ENCODE measurements at places on chromosomes 3 and 15. TPM values are rescaled to one million over a fixed set of nuclear protein-coding genes. Genes with fewer than 3 reads are reported as not detected.
A peak's percentile ranks its signal among the peaks of the same experiment; 100 is the strongest.

The CSPG4 gene
- 15.0 TPM for total RNA-seq

The AGTR1 gene
- total RNA-seq, result 10.8 TPM

The NAALADL2 gene
- total RNA-seq, result 9.8 TPM

The SLC22A14 gene
- not detected for total RNA-seq

The DPPA2 gene
- total RNA-seq, result not detected

The CPNE4 gene
- total RNA-seq, result 0.83 TPM

The SH3GL3 gene
- 2.6 TPM for total RNA-seq

The CLDN11 gene
- total RNA-seq, result 22.4 TPM

The SYNPR gene
- not detected for total RNA-seq

The SLC6A11 gene
- not detected for total RNA-seq

The CCDC39 gene
- 2.2 TPM for total RNA-seq

DNA sequence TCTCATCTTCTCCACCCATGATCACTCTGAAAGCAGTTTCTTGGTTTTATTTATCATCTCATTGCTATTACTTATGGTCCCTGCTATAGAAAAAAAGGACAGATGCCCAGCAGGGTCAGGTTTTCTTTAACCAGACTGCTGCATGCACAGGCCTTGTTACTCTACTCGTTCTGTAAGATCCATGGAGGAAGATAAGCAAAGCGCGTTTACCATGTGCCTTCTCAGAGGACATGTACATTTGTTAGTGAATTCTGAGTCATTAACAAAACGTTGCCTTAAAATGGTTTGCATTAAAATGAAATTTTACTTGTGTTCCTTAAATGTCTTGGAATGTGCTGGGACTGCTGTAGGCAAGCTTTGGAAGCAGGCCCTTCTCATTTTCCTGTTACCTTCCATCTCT is 657.3 kb upstream of the KCNMB2 start:
- no peak overlapping the region for H3K4me3 ChIP-seq
- no peaks in the 10 kb centered on the region for H3K4me1 ChIP-seq
- H3K36me3 ChIP-seq, result no peaks in the 10 kb centered on the region
- DNase-seq, result no peak
- no peak overlapping the region for H3K27ac ChIP-seq

GRCh38 chr3:49199239-49199899 is 28.0 kb downstream of the KLHDC8B start:
- no peaks in the 10 kb centered on the region for H3K36me3 ChIP-seq
- no peaks in the 10 kb centered on the region for H3K4me1 ChIP-seq
- DNase-seq, result peak; percentile 81
- no peaks in the 10 kb centered on the region for H3K27me3 ChIP-seq
- peak overlapping the region; percentile 44 for H3K4me3 ChIP-seq

- no peaks in the 10 kb centered on the region for H3K36me3 ChIP-seq
- peaks cover 6% of the 10 kb centered on the region for H3K27me3 ChIP-seq
- DNase-seq, result no peak
- no peak overlapping the region for H3K27ac ChIP-seq
- H3K4me1 ChIP-seq, result peaks cover 1% of the 10 kb centered on the region
Measured at GRCh38 chr3:184471439-184471838, 90.1 kb upstream of the EPHB3 start.

- peaks cover 31% of the 10 kb centered on the region for H3K4me1 ChIP-seq
- DNase-seq, result no peak
Measured at GRCh38 chr15:75693501-75694240, 19.0 kb downstream of the CSPG4 start.

DNA sequence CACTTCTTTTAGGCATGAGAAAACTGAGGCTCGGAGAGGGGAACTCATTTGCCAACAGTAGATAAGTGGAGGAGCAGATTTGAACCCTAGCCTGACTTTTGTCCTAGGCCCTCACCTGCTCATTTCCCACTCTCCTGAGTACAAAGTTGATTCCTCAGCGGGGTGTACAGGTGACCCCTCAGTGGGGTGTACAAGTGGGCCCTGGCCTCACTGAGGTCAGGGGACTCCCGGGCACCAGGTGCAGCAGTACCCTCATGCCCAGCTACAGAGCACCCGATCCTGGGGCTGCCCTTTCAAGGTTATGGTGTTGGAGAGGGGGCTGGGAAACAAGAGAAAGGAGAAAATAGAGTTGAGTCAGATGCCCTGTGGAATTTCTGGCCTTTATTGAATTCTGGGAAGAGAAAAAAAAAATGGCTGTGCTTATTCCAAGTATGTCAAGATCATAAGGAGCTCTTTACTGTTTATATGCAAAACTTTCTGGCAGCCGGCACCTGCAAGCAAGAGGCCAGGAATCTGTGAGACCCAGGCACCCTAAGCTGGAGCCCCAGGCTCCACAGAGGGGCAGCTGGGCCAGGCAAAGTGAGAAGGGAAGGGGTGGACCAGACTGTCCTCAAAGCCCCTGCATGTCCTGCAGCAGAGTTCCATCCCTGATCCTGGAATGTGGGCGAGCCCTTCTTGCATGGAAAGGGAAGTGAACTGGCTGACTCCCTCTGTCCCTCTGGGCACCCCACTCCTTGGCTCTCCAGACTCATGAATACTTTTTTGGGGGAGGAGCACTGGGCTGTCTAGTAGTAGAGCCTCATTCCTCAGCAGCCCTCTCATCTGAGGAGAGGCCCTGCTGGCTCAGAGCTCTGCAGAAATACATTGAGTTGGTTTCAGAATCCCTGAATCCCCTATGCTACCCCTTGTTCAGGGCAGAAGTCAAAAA is 43.1 kb downstream of the AMOTL2 start:
- H3K4me1 ChIP-seq, result peaks cover 77% of the 10 kb centered on the region
- peak overlapping the region; percentile 19 for H3K4me3 ChIP-seq
- peak overlapping the region; percentile 71 for H3K27ac ChIP-seq
- H3K27me3 ChIP-seq, result no peaks in the 10 kb centered on the region

DNA sequence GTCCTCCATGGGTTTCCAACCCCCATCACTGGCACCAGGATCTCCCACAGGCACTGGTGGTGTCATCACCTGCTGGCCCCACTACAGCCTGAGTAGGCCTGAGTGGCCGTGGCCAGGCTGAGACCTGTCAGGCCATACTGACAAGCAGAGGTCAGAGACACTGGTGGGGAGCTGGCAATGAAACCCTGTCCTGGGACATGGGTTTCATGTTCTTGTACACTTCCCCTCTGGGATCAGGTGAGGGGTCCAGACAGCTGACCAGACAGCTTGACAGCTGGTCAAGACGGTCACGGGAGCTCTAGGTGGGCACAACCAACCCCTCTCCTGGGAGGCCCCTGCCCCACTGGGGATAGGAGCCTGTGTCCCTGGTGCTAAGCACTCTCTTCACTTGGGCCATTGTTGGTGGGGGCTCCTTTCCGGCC is 13.1 kb downstream of the ZBTB47 start:
- no peak overlapping the region for H3K4me3 ChIP-seq
- no peak for DNase-seq
- no peaks in the 10 kb centered on the region for H3K36me3 ChIP-seq
- H3K27ac ChIP-seq, result no peak overlapping the region
- H3K4me1 ChIP-seq, result no peaks in the 10 kb centered on the region

DNA sequence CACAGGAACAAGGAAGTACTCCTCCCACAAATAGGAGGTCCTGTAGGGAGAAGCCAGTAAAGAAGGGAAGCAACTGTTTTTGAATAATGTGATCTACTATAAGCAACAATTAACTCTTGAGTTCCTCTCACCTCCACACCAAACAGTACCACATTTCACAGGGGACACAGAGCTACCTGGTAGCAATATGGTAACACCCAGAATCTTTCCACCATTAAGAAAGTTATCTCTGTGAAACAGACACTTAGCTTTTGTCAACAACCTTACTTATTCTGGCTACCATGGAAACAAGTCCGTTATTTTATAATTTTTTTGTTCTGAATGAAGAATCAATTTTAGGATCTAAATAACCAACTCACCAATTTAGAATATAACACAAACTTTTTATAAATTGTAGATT is 49.5 kb downstream of the TBL1XR1 start:
- H3K36me3 ChIP-seq, result no peaks in the 10 kb centered on the region
- no peaks in the 10 kb centered on the region for H3K27me3 ChIP-seq
- no peak overlapping the region for H3K27ac ChIP-seq
- H3K4me3 ChIP-seq, result no peak overlapping the region
- peaks cover 51% of the 10 kb centered on the region for H3K4me1 ChIP-seq

DNA sequence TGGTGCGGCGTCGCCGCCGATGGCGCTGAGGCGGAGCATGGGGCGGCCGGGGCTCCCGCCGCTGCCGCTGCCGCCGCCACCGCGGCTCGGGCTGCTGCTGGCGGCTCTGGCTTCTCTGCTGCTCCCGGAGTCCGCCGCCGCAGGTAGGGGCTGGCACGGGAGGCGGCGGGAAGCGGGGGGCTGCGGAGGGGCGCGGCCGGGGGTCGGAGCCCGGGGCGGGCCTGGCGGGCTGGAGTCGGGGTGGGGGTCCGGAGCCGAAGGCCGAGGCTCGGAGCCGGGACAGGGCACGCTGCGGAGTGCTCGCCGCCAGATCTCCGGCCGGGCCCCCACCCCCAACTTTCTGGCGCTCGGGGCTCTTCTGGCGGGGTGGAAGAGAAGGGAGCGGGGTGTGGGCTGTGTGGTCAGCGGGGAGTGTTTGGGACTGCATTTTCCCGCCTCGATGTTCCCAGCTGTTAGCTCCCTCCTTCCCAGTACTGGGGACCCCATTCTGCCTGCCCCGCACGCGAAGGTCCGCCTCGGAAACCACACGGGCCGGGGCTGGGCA is 299 bp downstream of the TYRO3 start:
- DNase-seq, result no peak
- peaks cover 42% of the 10 kb centered on the region for H3K4me1 ChIP-seq
- peak overlapping the region; percentile 56 for H3K27ac ChIP-seq
- H3K27me3 ChIP-seq, result peaks cover 8% of the 10 kb centered on the region
- H3K36me3 ChIP-seq, result no peaks in the 10 kb centered on the region

- DNase-seq, result no peak
- H3K36me3 ChIP-seq, result peaks cover 13% of the 10 kb centered on the region
- H3K4me3 ChIP-seq, result no peak overlapping the region
- H3K27me3 ChIP-seq, result no peaks in the 10 kb centered on the region
- peak overlapping the region; percentile 20 for H3K27ac ChIP-seq
Measured at GRCh38 chr3:53748512-53749271, 97.5 kb downstream of the CHDH start.

DNA sequence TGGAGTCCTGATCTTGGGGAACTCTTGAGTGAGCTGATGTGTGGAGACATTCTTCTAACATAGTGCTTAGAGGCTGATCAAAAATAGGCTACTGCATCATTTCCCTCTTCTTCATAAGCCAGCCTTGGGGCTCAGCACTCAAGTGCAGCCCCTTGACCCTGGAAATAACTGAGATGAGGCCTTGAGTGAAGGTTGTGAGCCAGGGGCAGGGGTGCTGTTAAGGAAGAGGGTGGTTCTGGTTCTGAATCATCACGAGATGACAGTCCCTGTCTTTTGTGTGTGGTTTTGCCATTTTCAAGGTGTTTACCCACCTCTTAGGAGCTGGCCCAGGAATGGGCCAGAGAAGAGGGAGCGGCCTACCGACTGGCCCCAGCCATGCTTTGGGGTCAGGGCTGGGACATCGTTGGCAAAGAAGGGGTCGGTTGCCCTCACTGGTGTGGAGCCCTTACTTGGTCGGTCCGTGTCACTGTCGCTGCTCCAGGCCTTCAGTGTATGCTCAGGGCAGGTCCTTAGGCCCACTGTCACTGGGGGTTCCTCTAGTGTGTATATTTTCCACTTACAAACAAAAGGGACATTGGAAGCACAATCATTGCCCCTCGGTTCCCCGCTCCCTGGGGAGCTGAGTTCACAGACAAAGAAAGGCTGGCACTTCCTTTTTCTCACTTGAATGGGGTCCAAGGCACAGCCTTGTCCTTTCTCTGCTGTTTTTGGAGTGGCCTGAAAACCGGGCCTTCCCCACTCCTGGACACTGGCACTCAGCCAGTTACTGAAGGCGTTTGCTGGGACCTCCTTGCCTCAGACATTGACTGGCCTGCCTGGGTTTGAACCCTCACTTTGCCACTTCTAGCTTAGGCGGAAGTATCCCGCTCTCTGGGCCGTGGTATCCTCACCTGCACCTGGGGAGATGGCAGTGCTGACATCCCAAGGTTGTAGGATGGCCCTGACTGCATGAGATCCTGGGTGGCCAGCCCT is 46.6 kb downstream of the SLC6A6 start:
- peaks cover 29% of the 10 kb centered on the region for H3K4me1 ChIP-seq
- no peaks in the 10 kb centered on the region for H3K27me3 ChIP-seq
- peaks cover 88% of the 10 kb centered on the region for H3K36me3 ChIP-seq
- H3K27ac ChIP-seq, result no peak overlapping the region
- H3K4me3 ChIP-seq, result no peak overlapping the region
- DNase-seq, result no peak

DNA sequence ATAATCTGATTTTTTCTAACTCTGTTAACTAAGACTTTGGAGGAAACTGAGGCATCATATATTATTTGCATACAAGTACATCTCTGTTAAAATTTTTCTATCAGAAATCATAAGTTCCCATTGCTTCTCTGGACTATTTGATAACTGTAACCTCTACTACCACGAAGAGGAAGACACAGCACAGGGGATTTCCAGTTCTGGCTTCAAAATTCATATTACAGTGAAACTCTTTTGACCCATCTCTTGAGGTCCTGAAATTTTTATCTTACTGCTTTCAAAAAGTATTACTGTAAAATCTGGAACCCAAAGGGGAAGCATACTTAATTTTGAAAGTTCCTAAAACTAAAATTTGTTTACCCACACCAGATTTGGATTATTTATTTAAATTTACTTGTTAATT is 4.2 kb downstream of the PLSCR1 start:
- H3K27ac ChIP-seq, result peak overlapping the region; percentile 8
- DNase-seq, result no peak
- H3K4me3 ChIP-seq, result no peak overlapping the region
- H3K27me3 ChIP-seq, result no peaks in the 10 kb centered on the region
- no peaks in the 10 kb centered on the region for H3K36me3 ChIP-seq
- H3K4me1 ChIP-seq, result peaks cover 71% of the 10 kb centered on the region

DNA sequence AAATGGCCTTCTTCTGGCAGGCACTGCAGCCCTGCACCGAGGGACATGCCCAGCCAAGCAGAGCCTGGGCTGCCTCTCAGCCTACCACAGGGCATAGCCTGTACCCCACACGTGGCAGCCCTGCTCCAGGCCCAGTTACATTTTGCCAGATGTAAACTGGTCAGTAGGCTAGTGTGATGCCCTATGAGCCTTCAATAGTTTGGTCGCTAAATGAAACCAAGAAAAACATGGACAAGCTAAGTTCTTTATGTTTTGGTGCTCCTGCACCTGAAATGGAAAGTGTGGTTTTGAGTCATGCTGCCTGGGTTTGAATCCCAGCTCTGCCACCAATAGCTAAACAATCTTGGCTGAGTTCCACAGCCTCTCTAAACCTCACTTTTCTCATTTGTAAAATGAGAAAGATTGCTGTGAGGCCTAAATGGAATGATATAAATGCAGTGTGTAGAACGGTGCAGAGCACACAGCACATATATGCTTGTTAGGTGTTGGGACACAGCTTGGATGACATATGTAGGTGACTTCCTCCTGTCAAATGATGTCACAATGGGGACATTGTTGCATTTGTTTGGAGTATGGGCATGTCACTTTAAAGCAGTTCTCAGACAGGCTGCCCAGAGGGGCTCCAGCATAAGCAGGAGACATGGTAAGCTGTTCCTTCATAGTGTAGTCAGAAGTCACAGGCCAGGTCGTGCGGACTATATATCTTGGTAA is 57.4 kb downstream of the ZBTB38 start:
- DNase-seq, result no peak
- peak overlapping the region; percentile 79 for H3K27ac ChIP-seq
- peaks cover 57% of the 10 kb centered on the region for H3K4me1 ChIP-seq
- no peak overlapping the region for H3K4me3 ChIP-seq

All from lower lobe of right lung (tissue), 2 donors.